ENCODE measurements at places on chromosomes 11 and 22.
A peak's percentile ranks its signal among the peaks of the same experiment; 100 is the strongest.

DNA sequence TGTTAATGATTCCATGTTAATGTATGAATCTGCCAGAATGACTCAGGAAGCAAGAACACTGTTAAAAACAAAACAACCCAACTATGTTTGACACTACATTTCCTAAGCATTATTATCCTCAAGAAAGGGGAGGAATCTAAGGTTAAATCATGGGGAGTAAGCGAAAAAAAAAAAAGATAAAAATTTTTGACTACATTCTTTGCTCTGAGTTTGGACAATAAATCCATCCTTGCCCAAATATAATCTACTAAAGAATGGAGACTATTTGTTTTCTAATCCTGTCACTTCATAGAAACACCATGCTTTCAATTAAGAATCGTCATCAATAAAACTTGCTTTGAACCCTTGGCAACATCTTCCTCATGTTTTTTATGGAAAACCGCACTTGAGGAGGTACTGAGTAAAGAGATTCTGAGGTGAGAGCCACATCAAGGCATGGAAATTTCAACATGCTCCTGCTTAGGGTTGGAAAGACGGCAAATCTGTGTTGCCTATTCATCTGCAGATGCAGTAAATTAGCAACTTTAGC lies 9.7 kb downstream of the MAML2 start:
- no peak for DNase-seq
- no peaks in the 10 kb centered on the region for H3K36me3 ChIP-seq
- H3K27ac ChIP-seq: no peak overlapping the region
- no peaks in the 10 kb centered on the region for H3K27me3 ChIP-seq
- no peak overlapping the region for H3K4me3 ChIP-seq

- no peak overlapping the region for H3K4me3 ChIP-seq
- H3K27me3 ChIP-seq: no peaks in the 10 kb centered on the region
- no peaks in the 10 kb centered on the region for H3K36me3 ChIP-seq
- DNase-seq: no peak
- H3K4me1 ChIP-seq: no peaks in the 10 kb centered on the region
- H3K27ac ChIP-seq: no peak overlapping the region
Measured at GRCh38 chr11:40252236-40252635, 1207.2 kb downstream of the LRRC4C start.

GRCh38 chr22:36480941-36481392 lies 473 bp downstream of the TXN2 start:
- no peak for DNase-seq
- no peaks in the 10 kb centered on the region for H3K27me3 ChIP-seq
- peak overlapping the region; percentile 99 for H3K4me3 ChIP-seq
- H3K36me3 ChIP-seq: peaks cover 30% of the 10 kb centered on the region
- H3K4me1 ChIP-seq: peaks cover 16% of the 10 kb centered on the region

DNA sequence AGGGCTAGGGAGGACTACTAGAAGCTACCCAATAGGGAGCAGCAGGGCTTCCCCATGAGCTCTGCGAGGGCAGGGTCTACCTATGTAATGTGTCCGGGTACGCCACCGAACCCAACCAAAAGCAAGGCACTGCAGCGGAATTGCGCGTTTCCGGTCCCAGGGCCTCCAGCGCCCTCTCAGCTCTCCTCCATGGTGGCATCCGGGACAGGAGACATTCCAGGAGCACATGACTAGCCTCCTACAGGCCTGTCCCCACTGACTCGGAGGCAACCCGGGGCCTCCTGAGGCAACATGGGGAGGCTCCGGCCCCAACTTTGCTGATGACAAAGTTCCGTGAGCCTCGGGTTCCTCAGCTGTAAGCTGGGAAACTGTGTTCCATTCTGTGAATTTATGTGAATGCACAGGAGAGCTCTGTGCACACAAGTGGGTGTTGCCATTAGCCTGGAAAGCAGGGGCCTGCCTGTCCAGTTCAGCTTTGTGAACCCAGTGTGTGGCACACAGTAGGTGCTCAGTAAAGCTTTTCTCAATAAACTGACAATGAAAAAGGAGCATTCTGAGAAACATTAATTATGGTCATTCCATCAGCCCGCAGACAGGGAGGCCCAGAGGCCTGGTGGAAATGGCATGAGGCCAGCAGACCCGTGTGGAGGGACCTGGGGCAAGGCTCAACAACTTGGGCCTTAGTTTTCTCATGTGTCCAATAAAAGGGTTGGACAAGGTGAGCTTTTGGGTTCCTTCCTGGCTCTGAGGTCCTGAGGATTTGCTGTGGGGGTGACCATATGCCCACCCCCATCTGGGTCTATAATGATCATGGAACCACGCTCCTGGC lies 50.3 kb downstream of the CHRDL2 start:
- no peak overlapping the region for H3K4me3 ChIP-seq
- no peak overlapping the region for H3K27ac ChIP-seq

- no peaks in the 10 kb centered on the region for H3K4me1 ChIP-seq
- no peak for DNase-seq
- no peaks in the 10 kb centered on the region for H3K27me3 ChIP-seq
Measured at GRCh38 chr11:99522467-99523173, 501.9 kb downstream of the CNTN5 start.

GRCh38 chr11:72738199-72739141 lies 13.7 kb downstream of the ARAP1 start:
- peaks cover 17% of the 10 kb centered on the region for H3K4me1 ChIP-seq
- no peaks in the 10 kb centered on the region for H3K36me3 ChIP-seq
- DNase-seq: peak; percentile 63
- no peaks in the 10 kb centered on the region for H3K27me3 ChIP-seq
- peak overlapping the region; percentile 87 for H3K27ac ChIP-seq

DNA sequence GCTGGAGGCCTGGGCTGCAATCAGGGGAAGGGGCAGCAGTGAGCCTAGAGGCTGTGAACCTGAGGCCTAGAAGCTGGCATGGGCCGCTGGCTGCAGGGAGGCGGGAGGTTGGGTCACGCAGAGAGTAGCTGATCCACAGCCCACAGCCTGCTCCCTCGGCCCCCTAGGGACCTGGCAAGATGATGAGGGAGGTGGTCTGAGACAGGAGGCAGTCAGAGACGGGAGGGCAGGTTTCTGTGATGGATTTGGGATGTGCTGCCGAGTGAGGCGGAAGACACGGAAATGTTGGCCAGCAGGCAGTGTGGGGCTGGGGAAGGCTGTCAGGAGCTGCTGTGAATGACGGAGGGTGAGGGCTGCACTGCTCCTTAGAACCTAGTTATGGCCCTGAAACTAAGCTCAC lies 22.7 kb downstream of the LRFN4 start:
- no peak overlapping the region for H3K4me3 ChIP-seq
- H3K36me3 ChIP-seq: no peaks in the 10 kb centered on the region
- no peak for DNase-seq
- no peak overlapping the region for H3K27ac ChIP-seq

DNA sequence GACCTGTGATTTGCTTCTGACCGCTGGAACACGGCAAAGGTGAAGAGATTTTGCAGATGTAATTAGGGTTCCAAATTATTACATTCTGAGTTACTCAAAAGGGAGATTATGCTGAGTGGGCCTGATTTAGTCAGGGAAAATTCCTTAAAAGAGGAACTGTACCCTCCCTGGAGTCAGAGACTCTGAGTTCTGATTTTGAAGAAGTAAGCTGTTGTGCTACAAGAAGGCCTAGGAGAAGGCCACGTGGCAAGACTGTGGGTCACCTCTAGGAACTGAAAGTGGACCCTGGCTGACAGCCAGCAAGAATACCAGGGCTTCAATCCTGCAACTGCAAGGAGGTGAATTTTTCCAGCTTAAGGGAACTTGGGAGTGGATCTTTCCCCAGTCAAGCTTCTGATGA lies 45.3 kb downstream of the CHRDL2 start:
- no peak overlapping the region for H3K27ac ChIP-seq
- no peaks in the 10 kb centered on the region for H3K36me3 ChIP-seq
- DNase-seq: no peak
- H3K4me1 ChIP-seq: no peaks in the 10 kb centered on the region
- H3K27me3 ChIP-seq: peaks cover 5% of the 10 kb centered on the region
- no peak overlapping the region for H3K4me3 ChIP-seq

GRCh38 chr11:76206327-76207081 lies at the start of gene WNT11:
Gene WNT11 (minus strand): TSS chr11:76206502. CDS start chr11:76206407, 95 bp downstream.
- DNase-seq: peak; percentile 55
- H3K27me3 ChIP-seq: peaks cover 34% of the 10 kb centered on the region
- H3K4me3 ChIP-seq: peak within 1 kb of the TSS; percentile 71
- H3K36me3 ChIP-seq: no peaks in the 10 kb centered on the region
- H3K27ac ChIP-seq: no peak within 1 kb of the TSS
- peaks cover 59% of the 10 kb centered on the region for H3K4me1 ChIP-seq

- H3K36me3 ChIP-seq: no peaks in the 10 kb centered on the region
- H3K4me1 ChIP-seq: no peaks in the 10 kb centered on the region
- no peak overlapping the region for H3K27ac ChIP-seq
- peak; percentile 4 for DNase-seq
- H3K4me3 ChIP-seq: no peak overlapping the region
- no peaks in the 10 kb centered on the region for H3K27me3 ChIP-seq
Measured at GRCh38 chr11:84430661-84431060, 1144.5 kb upstream of the CCDC90B start.

DNA sequence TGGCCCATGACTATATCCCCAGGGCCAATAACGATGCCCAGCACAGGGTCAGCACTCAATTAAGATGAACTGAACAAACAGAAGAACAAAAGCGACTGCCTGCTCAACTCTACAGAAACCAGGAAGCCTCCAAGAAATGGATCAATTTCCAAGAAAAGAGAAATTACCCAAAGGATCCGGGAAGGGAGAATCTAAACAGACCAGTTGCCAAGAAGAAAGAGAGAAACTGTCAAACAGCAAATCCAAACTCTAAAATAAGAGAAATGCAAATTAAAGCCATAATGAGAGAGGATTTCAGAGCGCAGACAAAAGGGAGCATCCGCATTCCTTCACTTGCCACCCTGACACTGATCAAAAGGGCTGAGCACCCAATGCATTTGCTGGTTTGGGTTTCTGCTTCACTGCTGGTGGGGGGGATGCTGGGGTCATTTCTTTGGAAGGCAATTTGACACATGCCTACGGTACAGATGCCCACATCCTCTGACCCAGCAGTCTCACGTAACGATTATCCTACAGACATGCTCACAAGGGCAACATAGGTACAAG lies 37.7 kb upstream of the RFPL3 start:
- H3K36me3 ChIP-seq: no peaks in the 10 kb centered on the region
- DNase-seq: no peak

GRCh38 chr11:44324749-44325525 lies 15.0 kb upstream of the ALX4 start:
- H3K27me3 ChIP-seq: peaks cover 99% of the 10 kb centered on the region
- H3K4me3 ChIP-seq: no peak overlapping the region
- H3K27ac ChIP-seq: no peak overlapping the region
- H3K36me3 ChIP-seq: no peaks in the 10 kb centered on the region

DNA sequence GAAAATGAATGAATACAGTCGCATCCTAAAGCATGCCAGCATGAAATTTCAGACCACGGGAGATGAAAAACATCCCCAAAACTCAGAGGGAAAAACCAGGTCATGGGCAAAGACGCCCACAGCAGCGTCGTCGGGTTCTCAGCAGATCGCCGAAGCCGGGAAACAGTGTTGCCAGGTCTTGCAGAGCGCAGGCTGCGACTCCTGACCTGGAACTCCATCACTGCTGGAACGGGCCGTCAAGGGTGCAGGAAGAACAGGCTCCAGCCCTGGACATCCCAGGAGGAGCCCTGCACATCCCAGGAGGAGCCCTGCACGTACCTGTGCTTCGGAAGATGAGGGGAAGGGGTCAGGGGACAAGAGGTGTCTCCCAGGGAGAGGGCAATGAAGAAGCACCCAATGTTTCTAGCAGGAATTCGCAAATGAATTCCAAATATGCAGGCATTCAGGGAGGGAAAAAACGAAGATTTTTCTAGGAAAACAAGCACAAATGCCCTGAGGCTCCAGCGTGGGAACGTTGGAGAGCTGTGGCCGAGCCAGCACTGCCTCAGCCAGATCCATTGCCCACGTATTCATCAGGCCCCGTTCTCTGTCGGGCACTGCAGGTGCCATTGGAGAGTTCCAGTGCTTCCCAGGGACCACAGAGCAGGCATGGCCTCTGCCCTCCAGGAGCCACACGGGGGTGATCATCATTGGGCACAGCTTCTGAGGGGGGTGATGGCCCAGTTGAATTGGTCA lies 1110.4 kb downstream of the BRD1 start:
- H3K4me1 ChIP-seq: peaks cover 18% of the 10 kb centered on the region
- no peaks in the 10 kb centered on the region for H3K27me3 ChIP-seq
- DNase-seq: no peak

GRCh38 chr11:101453682-101454081 lies 130.1 kb downstream of the TRPC6 start:
- H3K36me3 ChIP-seq: no peaks in the 10 kb centered on the region
- no peaks in the 10 kb centered on the region for H3K4me1 ChIP-seq
- no peak overlapping the region for H3K27ac ChIP-seq
- H3K4me3 ChIP-seq: no peak overlapping the region

DNA sequence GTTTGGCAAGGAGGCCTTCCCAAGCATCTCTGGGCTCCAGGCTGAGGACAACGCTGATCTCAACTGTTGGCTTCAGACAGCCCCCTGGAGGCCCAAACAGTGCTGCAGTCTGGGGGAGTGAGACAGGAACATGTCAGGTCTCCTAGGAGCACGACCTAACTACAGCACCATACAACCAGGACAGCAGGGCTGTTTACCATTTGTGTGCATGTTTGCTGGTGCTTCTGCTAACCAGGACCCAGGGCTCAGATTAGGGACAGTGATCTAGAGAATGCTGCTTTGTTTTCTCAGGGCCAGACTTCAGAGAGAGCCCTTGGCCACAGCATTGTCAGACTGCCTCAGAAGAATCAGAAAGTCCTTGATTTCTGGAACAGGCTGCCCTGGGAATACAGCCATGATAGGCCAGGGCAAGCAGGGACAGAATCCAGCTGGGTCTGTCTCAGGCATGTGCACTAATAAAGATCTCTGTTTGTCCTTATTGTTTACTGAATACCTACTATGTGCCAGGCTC lies 126.5 kb downstream of the VPREB1 start:
- no peak overlapping the region for H3K4me3 ChIP-seq
- DNase-seq: no peak
- no peak overlapping the region for H3K27ac ChIP-seq
- no peaks in the 10 kb centered on the region for H3K27me3 ChIP-seq
- H3K36me3 ChIP-seq: no peaks in the 10 kb centered on the region
- H3K4me1 ChIP-seq: peaks cover 34% of the 10 kb centered on the region

- H3K4me1 ChIP-seq: peaks cover 12% of the 10 kb centered on the region
- no peaks in the 10 kb centered on the region for H3K27me3 ChIP-seq
- H3K36me3 ChIP-seq: no peaks in the 10 kb centered on the region
- DNase-seq: no peak
- H3K4me3 ChIP-seq: no peak overlapping the region
Measured at GRCh38 chr22:21051145-21051830, 5.5 kb downstream of the LRRC74B start.

DNA sequence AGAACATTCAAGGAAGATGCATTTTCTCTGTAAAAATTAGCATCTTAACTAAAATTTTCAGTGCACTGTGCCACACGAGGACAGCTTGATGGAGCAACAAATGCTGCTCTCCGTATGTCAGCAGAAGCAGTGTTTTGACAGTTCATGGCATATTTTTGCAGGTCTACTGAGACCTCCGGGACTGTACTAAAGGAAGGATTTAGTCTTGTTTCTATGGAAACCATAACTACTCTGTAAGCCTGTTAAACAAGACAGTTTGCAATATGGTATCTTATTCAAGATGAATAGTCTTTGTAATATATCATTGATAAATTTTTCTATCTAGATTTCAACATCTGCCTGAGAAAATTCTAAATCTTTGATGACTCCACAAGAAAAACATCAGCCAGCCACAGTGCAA lies 184.0 kb upstream of the GUCY1A2 start:
- H3K36me3 ChIP-seq: no peaks in the 10 kb centered on the region
- DNase-seq: no peak
- no peaks in the 10 kb centered on the region for H3K27me3 ChIP-seq
- no peak overlapping the region for H3K27ac ChIP-seq

GRCh38 chr11:78714539-78714938 lies 139.9 kb upstream of the NARS2 start:
- peaks cover 5% of the 10 kb centered on the region for H3K27me3 ChIP-seq
- H3K27ac ChIP-seq: no peak overlapping the region
- no peak for DNase-seq
- no peaks in the 10 kb centered on the region for H3K36me3 ChIP-seq
